ENCODE measurements at places on chromosomes 7 and 10.

- no peak for DNase-seq
These were observed 1.4 kb downstream of the CPXM2 start for GRCh38 chr10:123890226-123890625.

DNA sequence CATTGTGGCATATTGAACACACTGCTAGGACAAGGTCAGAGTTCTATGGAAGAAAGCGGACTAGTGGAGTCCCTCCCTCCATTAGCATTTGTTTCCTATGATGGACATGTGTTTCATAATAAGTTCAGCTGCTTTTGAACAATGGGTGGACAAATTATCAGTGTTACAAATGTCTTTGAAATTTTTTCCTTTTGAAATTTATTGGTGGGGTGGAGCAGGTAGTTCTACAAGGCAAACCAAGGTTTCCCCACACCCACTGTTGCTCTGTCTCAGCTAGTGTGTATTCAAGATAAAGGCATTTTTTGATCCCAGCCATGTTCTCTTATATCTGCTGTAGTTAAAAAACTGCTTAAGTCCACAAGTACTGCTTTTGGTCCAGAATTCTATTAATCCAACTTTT lies 79.9 kb downstream of the MALSU1 start:
- DNase-seq = no peak

GRCh38 chr10:24307696-24308485 lies 99.0 kb downstream of the KIAA1217 start:
- no peak for DNase-seq

- no peak for DNase-seq
These were observed 7.3 kb downstream of the IL2RA start for GRCh38 chr10:6054884-6055283.

- no peak for DNase-seq
These were observed 212.8 kb downstream of the TRIL start for GRCh38 chr7:28745351-28745750.

DNA sequence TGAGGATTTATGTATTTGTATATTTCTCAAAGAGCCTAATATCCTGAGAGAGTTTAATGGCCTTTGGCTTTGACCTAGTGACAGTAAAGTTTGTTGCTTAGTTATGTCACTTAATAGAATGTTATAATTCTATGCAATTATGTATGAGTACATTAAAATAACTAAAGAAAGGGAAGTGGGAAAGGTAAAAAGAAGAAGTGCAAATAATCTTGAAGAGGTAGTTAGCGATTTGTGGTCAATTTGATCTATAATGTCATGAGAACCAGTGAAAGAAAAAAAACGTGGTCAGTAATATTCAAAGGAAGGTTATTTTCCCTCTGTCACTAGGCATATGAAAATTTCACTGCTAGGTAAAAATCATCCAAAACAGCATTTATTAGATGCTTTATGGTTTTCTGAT lies 143.4 kb upstream of the LSM8 start:
- no peak for DNase-seq

GRCh38 chr7:102426268-102427018 lies 6.9 kb upstream of the ORAI2 start:
- DNase-seq = peak; percentile 74

Measured in activated CD4-positive, alpha-beta T cell treated with anti-CD3 and anti-CD28 coated beads, Interleukin-2, amount 50 U/mL, for 4 hours (primary cell).